ENCODE measurements at places on chromosomes 3 and 15.
A peak's percentile ranks its signal among the peaks of the same experiment; 100 is the strongest.

- DNase-seq, result no peak
Observed at GRCh38 chr3:122937745-122938144, 89.8 kb downstream of the SEMA5B start.

DNA sequence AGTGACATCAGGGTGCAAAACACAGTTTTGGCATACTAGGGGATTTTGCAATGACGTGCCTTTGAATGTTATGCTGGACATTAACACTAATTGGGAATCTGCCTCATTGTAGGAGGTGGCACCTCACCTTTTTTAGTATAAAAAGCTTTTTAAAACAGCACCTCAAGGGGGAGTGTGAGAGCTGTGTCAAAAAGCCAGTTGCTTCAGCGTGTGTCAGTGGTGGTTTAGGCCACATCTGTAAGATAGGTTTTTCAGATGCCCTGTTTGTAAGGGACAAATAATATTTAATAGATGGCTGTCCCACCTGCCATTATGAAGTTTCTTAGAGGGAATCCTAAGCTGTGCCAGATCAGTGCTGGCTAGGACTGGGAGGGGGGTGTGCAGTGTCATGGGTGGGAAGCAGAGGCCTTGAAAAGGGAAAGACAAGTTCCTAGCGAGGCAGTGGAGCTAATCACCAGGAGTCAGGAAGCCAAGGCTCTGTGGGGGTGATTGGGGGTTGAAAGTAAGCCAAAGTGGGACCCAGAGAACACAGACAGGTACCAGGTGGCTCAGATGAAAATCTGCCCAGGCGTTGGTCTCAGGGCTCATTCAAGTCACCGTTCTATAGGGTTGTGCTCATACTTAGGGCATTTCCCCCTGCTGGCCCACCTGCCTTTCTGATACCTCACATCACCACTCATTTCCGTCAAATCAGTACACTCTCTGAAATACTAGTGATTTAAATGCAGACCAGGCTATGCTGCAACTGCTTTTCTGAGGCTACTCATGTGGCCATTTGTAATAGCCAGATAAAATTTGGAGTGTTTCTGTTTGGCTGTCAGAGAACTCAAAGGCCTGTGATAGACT, 120.5 kb downstream of the BBX start:
- peak; percentile 47 for DNase-seq

DNA sequence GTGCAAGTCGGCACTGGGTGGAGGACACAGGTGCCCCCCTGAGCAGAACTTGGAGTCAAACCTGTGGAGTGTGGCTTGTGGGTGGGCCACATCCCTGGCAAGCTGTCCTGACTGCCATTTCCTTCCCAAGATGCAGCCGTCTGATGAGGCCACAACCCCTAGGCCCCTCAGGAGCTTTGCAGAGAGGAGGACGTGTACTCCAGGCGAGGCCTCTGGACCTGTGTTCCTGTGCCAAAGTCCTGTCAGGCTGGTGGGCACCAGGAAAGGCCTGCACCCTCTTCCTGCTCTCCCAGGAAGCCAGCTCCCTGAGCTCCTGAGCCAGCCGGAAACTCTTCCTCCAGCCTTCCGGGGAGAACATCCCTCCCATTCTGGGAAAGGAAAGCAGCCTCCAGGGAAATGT, 48.5 kb downstream of the CMTM6 start:
- DNase-seq, result no peak

- DNase-seq, result no peak
Observed at GRCh38 chr3:179046497-179047353, 24.9 kb downstream of the ZMAT3 start.
